ENCODE measurements at places on chromosomes 13 and 19.
A peak's percentile ranks its signal among the peaks of the same experiment; 100 is the strongest.

DNA sequence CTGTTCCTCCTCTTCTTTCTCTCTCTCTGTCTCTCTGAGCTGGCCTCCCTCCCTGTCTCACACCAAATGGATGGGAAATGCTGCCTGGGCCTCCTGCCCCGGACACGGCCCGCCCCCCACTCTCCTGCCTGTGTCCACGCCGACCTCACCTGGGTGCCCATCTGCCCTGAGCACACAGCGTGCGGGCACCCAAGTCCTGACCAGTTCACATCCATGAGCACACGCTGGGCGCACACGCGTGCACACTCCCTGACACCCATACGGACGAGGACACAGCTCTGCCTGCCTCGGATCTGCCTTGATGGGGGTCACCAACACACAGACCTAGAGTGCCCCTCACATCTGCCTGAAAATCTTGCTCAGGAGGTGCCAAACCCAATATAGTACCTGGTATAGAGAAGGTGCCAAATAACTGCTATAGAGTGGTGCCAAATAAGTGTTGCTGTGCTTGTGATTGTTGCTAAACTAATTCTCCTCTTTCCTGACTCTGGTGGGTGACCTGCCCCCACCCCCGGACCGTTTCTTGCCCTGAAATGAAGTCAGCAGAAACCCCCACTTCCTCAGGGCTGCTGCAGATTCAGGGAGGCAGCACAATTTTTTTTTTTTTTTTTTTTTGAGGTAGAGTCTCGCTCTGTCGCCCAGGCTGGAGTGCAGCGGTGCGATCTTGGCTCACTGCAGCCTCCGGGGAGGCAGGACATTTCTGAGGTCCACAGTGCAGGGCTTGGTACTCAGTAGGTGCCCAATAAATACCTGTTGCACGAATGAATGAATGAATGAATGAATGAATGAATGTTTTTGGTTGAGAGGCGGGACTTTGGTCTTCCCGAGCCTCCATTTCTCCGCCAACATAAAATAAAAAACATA lies 4.6 kb downstream of the NFIC start:
- no peak for DNase-seq

DNA sequence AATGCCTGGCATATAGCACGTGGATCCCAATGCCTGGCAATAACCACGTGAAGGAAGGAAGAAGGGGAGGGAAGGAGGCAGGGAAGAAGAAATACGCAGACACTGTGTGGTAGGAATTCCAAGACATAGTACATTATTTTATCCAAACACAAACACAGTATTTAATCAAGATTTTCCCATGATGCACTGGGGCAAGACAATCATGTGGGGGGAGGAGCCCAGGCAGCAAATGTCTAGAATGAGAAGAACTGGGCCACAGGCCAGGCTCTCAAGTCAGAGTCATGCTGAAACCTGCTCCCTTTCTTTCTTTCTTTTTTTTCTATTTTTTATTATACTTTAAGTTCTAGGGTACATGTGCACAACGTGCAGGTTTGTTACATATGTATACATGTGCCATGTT lies 717.9 kb downstream of the UQCRFS1 start:
- no peak for DNase-seq

- DNase-seq, result peak; percentile 77
These were observed 15.4 kb upstream of the CCNP start for GRCh38 chr19:40241809-40242384.

DNA sequence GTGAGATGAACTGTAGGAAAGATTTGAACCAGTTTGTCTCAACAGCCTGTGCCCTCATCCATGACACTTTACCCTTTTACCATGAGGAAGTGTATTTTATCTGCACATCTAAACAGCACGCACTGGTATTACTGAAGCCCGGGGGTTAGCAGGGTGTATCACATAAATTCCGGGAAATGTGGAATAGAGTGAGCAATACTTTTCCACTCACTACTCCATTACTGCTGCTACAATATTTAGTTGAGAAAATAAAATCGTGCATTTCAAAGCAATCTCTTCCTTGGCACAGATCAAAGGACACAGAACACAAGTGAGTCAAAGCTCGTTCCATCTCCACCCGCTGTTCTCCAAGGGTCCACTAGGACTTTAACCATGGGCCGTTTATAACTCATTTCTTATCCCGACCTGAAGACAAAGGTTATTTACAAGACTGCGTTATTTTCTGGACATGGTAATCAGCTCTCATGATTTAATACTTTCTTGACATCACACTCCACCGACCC lies 35.2 kb downstream of the STK24 start:
- no peak for DNase-seq

- DNase-seq, result no peak
These were observed 2.5 kb downstream of the ZNF430 start for GRCh38 chr19:21022996-21023395.

- no peak for DNase-seq
These were observed 324.9 kb upstream of the GPC6 start for GRCh38 chr13:92901739-92902138.

DNA sequence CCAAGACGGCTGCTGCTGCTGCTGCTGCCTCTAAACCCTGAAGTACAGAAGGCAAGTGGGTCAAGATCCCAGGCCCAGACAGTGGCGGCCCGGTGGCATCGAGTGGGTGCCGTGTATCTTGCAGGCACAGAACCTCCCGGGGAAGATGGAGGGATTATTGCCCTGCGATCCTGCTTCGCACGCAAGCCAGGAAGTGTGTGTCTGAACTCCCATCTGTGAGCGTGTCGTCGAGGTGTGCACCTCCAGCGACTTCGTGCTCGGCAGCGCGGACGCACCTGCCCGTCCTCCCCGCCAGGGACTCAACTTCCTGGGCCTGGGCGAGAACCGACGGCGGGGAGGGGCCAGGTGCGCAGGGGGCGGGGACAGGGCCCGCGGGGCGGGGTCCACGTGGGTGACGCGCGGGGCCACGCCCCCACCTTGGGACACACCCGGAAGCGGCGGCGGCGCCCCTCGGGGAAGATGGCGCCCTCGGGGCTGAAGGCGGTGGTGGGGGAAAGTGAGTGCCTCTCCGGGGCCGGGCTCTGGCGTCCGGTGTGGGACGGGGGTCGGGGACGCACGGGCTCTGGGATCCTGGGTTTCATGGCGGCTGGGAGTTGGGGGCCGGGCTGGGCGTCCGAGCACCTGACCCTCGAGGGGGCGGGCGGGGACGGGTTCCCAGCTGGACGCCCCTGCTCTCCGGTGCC lies at the start of gene STXBP2:
Gene STXBP2, plus strand, starts transcription at position 420 of the 683 bp plus-strand sequence. Its CDS starts 40 bp downstream, at position 460.
- DNase-seq, result peak; percentile 76
